Stimulated activated CD8-positive, alpha-beta memory T cell treated with anti-CD3 and anti-CD28 coated beads, Interleukin-12 subunit alpha, Interleukin-12 subunit beta, amount 100 ng/mL, for 4 hours (primary cell): ENCODE measurements at places on chromosomes 11 and 22.

DNA sequence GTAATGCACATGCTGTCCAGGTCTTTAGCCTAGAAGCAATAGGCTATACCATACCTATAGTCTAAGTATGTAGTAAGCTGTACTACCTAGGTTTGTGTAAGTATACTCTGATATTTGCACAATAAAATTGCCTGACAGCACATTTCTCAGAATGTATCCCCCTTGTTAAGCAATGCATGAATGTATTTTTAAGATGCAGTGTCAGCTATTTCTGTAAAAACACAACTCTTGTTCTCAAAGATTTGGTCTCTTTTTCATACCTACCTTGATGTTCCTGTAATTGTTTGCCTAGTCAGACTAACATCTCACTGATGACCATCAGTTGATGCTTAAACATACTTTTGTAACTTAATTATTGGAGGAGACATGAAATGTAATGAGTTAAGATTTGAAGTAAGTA is 619.9 kb downstream of the CNTN5 start:
- DNase-seq: no peak

DNA sequence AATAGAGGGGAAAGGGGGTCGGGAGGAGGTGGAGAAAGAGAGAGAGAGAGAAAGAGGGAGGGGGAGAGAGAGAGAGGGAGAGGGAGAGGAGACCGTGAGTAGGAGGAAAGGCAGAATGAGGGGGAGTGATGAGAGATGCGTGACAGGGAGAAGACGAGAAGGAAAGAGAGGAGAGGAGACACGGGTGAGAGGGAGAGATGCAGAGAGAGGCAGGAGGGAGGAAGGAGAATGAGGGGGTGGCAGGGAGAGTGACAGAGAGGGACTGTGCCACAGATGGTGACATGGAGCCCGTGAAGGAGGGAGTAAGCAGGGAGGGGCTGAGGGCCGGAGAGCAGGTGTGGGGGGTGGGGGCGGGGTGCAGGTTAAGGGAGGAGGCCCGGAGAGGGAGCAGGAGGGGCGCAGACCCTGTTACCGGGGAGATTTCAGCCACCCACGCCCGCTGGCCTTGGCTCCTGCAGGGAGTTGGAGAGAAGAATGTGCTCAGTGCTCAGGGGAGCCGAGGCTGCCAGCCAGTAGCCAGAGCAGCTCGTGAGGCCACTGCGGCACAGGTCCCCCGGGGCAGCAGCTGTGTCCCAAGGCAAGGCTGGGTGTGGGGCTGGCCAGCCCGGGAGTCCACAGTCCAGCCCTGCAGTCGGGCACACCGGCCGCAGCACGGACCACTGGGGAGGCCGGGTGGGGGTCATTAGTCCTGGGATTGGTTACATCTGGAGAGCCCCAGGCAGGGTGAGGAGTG is at the start of gene SSTR3:
TSS of gene SSTR3 (minus strand) at position 304 of the 733 bp plus-strand sequence. CDS start 4,674 bp downstream, outside the sequence.
- no peak for DNase-seq

DNA sequence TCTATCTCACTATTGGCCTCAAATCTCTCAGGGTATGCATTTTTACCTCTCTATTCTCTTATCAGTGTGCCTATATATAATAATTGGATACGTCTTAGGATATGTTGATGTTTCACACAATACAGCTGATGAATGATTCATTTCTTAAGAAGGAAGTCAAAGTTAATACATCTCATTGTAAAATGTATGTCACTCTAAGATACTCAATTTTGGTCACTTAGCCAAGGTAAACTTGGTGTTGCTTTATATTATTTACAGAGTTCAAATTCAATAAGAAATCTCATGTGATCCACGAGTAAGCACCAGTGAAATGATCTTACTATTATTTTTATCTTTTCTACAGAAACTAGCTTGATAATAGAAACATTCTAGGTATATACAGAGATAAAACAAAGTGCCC is 1266.5 kb downstream of the JRKL start:
- no peak for DNase-seq

GRCh38 chr11:13486926-13487660 is 8.7 kb downstream of the PTH start:
- peak; percentile 34 for DNase-seq

DNA sequence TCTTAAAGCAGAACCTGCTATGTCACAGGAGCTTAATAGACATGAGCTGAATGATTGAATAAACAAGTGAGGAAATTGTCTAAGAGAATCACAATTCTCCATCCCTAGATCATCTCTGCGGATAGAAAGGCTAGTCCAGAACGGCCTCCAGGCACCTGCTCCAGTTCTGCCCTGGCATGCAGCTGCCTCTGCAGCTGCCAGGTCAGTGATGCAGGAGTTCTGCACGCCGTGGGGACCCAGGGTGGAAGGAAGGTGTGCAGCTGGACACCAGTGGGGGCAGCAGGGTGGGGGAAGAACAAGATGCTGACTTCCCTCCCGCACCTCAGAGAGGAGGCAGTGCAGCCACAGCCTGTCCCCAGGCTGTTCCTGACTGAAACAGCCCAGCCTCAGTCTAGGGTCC is 192.1 kb upstream of the NCAM1 start:
- no peak for DNase-seq

DNA sequence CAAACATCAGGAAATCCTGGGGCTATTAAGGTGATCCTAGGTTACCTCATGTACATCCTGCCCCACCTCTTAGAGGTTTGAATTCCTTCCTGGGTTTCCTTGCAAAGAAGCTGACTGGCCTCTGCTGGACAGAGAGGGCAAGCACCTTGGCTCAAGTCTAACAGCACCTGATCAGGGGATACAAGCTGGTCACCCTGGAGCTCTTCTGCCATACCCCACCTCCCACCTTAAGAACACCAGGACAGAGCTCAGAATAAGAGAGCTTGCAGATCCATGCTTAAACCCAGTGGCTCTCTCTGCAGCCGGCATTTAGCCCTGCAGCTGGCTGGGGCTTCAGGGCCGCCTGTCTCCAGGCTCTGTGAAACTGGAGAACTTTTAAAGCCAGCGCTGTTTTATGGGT is 386.6 kb upstream of the NARS2 start:
- DNase-seq: no peak

DNA sequence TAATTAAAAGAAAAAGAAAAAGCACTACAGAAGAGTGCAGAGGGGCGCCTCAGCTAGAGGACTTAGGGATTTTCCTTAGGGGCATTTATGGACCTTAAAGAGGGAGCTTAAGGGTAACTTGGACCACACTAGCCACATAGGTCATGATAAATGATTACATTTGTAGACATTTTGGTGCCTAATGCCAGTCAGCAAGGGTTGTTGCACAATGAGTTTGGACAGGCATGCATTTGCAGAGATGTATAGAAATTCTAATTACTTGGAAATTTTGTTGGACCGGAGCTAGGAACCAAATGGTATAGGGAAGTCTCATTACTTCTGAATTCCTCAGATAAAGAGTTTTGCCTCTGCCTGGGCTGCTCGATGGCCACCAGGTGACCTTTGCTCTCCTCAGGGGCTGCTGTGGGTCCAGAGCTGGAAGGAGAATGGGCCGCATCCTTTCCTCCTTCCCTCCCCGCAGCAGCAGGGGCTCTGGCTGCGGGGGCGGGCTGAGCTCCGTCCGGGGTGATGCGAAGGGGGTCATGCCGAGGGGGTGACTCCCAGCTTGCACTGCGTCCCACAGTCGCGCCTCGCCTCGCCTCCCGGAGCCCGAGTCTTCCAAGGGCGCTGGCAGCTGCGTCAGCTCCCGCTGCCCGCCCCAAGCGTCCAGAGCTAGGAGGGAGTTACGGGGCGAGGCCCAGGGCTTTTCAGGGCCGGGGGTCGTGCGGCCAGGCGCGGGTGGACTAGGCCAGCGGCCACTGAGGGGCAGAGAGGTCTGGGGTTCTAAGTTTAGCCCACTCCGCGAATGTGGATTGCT is 20.3 kb upstream of the MALAT1 start:
- no peak for DNase-seq

- no peak for DNase-seq
These were observed 2.4 kb upstream of the PRPF19 start for GRCh38 chr11:60908803-60909202.

GRCh38 chr11:94417386-94417987 is 16.3 kb upstream of the GPR83 start:
- no peak for DNase-seq

DNA sequence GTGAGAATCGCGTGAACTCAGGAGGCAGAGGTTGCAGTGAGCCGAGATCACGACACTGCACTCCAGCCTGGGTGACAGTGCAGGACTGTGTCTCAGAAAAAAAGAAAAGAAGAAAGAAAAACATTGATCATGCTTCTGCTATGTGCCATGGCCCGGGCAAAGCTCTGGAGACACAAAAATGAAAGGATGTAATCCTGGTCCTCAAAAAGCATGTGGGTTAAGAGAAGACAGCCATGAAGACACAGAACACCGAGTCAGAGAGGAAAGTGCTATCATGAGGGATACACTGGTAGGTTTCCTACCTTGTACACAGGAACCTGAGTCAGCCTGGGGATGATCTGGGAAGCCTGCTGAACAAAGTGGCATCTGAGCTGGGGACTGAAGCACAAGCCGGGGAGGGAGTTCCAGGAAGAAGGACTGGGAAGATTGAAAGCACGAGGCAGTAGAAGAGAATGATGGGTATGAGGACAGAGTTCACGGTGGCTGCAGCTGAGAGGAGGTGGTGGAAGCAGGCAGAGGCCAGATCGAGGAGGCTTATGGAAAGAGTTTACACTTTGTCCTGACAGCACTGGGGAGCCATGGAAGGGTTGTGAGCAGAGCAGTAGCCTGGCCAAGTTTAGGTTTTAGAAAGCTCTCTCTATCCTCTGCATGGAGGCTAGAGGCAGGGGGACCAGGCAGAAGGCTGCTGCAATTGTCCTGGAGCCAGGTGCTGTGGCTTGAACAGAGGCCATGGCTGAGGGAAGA is 9.9 kb upstream of the MAFF start:
- DNase-seq: no peak

- DNase-seq: no peak
These were observed 11.0 kb downstream of the XRRA1 start for GRCh38 chr11:74937696-74938475.

- DNase-seq: no peak
These were observed 123.6 kb downstream of the TRIM44 start for GRCh38 chr11:35786188-35786587.

- DNase-seq: no peak
These were observed 21.8 kb downstream of the ARFGAP2 start for GRCh38 chr11:47154616-47155570.

DNA sequence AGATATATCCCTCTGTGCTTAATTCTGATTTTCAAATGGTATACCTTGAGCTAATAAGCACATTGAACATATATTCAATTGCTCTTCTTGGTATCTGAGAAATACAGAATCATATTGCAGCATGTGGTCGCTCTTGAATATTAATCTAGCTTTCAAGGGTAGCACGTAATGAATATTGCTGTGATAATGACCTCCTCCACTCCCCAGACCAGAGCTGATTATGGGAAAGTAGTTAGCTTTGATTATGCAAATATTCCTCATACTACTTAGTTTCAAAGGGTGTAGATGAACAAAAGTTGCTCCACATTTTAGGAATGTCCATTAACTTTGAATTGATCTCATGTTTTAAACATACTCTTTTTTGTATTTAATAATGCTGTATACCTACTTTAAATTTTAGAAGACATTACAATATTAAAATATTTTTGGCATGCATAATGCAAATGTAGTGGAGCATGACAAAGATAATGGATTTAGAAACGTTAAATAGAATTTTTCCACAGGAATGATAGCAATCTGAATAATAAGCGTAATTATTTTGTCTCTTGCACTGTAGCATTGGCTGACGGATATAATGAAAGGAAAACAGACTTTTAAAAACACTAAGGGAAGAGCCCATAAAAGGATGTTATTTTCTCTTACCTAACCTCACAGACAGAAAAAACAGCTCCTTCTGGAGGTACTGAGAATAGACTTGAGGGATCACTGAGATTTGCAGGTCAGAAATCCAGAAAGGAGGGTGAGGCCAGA is 27.2 kb downstream of the KBTBD3 start:
- no peak for DNase-seq

- DNase-seq: peak; percentile 33
These were observed at the start of gene OSBPL5 for GRCh38 chr11:3165152-3165705. Gene OSBPL5, minus strand, starts transcription at chr11:3165310. Its CDS starts 36,162 bp downstream, at chr11:3129148.

DNA sequence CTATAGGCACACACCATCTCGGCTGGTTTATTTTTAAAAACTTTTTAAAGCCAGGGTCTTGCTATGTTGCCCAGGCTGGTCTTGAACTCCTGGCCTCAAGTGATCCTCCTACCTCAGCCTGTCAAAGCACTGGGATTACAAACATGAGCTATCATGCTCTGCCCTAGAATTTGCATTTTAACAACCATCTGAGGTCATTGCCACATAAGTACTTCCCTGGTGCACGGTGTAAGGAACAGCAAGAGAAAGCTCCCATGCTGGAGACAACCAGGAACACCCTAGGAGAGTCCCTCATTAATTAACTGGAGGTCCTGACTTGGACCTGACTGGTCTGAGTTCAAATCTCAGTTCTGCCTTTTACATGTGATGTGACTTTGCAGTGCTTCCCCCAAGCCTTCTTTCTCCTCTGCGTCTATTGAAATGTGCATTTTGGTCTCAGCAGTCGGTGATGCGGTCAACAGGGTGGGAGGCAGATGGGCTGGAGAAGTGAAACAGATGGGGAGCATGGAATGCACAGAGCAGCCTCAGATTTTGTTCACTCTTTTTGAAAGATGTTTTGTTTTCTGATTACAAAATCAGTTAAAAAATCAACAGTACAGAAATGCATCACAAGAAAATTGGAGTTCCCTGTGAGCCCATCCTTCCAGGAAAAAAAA is 146.5 kb downstream of the MYO18B start:
- DNase-seq: no peak

- DNase-seq: no peak
These were observed 34.1 kb upstream of the GLYATL1 start for GRCh38 chr11:58905011-58905720.

DNA sequence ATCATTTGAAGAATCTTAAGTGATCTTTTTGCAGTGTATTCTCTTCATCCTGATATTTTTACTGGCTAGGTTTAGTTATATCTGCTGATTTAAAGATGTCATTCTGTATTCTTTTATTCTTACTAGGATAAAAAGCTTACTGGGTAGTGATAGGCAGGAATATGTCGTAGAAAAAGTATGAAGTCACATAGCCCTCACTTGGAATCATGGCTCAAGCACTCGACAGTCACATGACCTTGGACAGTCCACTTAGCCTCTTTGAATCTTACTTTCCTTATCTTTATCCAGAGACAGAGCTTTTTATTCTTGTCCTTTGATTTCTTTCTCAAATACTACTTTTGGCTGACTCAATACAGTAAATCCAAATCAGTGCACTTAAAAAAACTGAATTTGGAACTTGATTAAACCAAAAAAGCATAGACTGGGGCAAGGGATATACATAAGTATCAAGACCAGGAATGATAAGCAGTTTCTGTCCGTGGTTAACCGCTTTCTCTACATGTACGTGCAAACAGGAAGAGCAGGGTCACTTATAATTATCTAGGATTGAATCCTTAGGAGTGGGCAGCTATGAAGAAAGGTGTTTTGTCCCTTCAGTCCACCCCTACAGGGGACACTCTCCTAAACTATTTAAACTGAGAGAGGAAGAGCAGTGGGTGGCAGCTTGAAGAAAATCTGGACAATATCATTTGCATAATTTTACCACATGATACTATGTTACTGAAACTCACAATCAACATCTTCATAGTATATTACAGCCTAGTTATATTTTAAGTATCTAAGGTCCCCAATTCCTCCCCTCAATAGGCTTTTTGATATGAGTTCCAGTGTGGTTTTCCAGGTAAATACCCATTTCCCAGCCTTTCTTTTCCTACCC is 8.0 kb downstream of the MMP7 start:
- no peak for DNase-seq

GRCh38 chr11:1449490-1450243 is 36.9 kb downstream of the MOB2 start:
- no peak for DNase-seq

GRCh38 chr11:131686836-131687235 is 316.4 kb downstream of the NTM start:
- DNase-seq: no peak

GRCh38 chr11:73126804-73127480 is 15.2 kb downstream of the FCHSD2 start:
- DNase-seq: no peak

GRCh38 chr22:28815111-28815510 is 14.7 kb upstream of the XBP1 start:
- DNase-seq: no peak
